ENCODE measurements at places on chromosomes 5 and 9.

DNA sequence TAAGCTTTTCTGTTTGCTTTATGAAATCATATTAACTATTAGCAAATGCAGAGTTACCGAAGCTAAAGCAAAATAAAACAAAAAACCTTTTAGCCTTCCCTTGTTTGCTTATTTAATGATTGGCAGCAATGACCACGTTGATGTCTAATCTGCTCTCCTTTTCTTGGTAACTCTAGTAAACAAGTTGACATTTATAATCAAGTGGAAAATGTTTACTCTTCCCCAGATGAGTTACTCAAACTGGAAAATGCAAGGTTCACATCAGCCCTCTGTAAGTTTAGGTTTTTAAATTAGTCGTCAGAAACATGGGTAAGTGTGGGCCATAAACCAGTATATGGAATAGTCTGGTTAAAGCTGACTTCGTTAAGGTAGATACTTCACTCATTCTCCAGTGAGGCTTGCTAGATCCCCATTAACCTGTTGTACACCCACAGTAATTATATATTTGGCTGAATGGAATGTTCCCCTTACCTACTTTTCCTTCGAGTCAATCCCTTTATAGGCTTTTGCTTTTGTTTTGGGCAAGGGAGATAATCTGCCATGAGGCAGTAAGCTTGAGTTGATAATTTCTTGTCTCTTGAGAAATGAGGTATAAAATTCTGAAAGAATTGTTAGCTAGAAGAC lies 100.9 kb downstream of the GDNF start:
- no peak for DNase-seq

GRCh38 chr9:84750152-84750865 lies 80.8 kb downstream of the NTRK2 start:
- DNase-seq = no peak

GRCh38 chr5:59328709-59329296 lies 564.7 kb downstream of the PDE4D start:
- peak; percentile 62 for DNase-seq

GRCh38 chr5:170143710-170144109 lies 38.0 kb downstream of the FOXI1 start:
- DNase-seq = no peak

GRCh38 chr5:159509002-159509660 lies 178.8 kb upstream of the IL12B start:
- no peak for DNase-seq

- no peak for DNase-seq
Observed at GRCh38 chr9:69485466-69485865, 160.5 kb downstream of the ENTREP1 start.

DNA sequence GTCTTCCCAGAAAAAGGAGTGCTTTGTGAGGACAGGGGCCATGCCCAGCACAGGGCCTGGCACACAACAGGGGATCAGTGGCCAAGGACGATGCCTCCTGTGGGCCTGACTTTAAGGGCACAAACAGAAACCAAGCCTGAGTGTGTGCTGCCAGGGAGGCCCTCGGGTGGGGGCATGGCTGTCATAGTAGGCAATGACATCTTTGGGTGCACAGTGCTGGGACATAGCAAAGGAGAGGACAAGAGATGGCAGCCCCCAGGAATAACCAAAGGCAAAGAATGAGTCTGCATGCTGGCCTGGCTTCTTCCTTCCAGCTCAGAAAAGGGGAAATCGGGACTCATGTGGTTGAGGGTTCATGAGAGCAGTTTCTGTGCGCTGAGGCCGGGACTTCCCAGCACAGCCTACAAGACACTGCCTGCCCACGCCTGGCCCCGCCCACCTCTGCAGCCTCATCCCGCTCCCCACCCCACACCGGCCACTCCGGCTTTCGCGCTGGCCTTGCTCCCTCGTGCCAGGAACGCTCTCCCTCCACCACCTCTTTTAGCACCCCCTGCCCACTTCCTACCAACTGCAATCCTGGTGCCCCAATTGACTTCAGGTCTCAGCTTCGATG lies 13.8 kb upstream of the LHX2 start:
- no peak for DNase-seq

GRCh38 chr5:168046163-168046562 lies 245.3 kb upstream of the WWC1 start:
- DNase-seq = no peak

DNA sequence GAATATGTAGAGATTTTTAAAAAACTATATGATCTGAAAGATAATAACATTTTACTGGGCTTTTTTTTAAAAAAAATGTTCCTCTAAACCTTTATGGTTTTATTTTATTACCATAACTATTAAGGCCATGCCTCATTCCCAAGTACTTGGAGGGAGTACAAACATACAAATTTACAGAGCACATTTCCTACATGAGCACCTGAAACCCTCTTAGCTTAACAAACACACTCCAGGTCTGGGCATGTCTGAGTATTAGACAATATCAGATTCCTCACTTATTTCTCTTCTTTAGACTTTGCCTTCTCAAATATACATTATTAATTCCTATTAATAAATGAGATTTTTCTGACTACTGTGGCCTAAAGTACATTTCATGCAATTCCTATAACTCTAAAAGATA lies 319.2 kb downstream of the SLCO4C1 start:
- DNase-seq = no peak

DNA sequence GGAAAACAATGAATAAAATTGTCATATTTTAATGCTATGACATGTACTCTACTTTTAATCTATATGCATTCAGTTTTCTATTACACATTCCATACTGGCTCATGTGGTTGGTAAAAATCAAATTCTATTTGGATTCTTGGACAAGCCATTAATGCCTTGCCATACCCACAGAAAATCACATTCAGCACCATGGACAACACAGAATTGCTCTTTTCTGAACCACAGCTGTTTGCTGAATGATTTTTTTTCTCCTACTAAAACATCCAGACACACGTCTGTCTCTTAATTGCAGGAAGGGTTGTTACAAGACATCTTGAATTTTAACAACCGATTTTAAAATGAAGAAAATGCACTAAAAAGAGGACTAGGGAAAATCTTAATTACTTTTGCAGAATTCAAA lies 675.6 kb downstream of the BRINP1 start:
- DNase-seq = no peak

DNA sequence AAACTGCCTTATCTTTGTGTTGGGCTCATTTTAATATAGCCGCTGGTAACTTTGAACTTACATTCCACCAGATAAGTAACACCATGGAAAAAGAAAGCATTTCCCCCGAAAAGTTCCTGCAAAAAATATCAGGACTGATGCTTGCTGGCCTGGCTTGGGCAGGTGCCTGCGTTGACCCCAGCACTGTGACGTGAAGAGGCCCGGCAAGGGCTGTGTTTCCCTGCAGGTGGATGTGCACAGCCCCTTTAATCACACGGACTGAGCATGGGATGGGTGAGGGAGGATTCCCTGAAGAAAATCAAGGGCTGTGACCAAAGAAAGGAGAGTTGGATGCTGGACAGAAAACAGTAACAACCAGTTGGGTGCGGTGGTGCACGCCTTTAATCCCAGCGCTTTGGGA lies 138.2 kb downstream of the NSG2 start:
- no peak for DNase-seq

DNA sequence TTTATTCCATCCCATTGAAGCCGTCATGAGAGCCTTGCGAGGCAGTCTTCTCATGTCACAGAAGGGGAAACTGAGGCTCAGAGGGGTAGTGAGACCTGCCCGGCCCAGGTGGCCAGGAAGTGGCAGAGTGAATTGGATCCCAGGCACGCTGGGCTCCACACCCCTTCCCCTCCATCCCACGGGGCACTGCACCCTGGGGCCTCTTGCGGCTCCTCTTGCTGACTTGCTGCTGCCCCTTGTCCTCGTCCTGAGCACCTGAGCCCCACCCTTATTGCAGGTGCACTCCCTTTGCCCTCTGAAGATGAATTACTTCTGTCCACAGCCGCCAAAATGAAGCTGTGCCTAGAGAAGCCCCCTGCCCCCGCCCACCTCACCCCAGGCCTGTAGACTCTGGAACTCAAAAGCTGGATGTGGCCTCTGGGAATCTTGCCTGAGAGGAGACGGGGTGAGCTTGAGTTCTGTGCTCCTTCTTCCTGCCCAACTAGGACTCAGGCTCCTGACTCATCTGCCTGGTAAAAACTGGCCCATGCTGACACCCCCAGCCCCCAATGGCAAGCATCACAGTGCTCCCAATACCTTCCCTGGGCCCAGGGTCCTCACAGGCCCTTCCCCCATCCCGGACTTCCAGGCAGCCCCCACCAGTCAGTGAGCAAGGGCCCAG lies 6.4 kb downstream of the NEURL1B start:
- DNase-seq = peak; percentile 34

DNA sequence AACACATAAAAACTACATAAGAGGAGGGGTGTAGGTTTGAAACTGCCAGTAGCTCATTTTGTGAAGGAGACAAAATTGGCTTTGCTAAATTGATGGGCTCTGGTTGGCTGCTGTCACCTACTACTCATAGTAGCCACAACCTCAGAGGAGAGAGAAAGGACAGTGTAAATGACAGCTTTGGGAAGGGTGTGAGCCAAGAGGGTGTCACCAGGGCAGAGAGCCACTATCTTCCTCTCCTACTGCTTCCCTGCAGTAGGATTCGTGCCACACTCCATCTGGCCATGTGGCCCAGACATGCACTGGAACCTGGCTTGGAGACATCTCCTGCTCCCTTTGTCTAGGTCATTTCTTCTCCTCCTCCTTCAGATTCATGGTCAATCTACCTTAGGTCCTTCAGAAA lies 455.9 kb downstream of the ENC1 start:
- DNase-seq = no peak

DNA sequence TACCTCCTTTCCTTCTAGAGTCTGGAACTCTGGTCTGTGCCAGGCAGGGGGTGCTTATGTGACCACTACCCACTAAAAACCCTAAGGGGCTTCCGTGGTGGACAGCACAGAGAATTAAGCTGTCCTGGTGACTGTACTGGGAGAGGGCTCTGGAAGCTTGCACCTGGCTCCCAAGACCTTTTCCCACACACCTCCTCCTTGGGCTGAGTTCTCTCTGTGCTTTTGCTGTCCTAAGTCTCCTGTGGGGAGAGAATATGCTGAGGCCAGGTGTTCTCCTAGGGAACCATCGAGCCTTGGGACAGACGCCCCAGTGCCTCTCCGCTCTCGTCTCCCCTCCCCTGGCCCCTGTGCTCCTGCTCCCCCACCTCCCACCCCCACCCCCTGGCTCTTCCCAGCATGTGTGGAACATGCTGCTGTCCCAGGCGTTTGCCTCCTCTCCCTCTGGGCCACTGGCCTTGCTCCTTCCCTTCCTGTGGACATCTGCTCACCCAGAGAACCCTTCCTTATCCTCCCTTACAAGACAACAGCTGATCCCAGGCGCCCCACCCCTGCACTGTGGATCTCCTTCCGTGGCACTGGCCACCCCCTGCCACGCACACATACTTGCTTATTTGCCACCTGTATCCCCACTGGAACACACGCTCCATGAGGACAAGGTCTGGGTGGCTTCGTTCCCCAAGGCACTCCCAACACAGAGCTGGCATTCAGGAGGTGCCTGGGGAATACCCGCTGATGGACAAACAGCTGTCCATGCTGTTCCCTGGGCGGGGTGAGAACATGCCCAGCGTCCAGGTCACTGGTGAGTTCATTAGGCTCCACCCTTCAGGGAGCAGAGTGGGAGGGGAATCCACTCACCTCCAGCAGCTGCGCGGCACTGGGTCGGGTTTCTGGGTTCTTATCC lies 83.0 kb downstream of the STK10 start:
- DNase-seq = no peak

- no peak for DNase-seq
Observed at GRCh38 chr9:76570826-76571225, 111.8 kb downstream of the GCNT1 start.

DNA sequence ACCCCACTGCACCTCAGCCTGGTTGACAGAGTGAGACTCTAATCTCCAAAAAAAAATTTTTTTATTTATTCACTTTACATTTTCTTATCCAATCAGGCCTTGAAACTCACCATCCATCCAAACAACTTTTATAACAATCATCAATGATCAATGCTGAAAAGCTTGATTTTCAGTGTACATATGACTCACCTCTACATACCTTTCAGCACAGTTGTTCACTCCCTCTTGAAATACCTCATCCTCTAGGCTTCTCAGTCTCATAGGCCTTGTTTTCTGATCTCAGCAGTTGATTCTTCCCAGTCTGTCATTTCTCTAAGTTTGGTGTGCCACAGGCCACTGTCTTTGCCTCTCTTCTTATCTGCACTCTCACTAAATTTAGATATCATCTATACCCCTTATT lies 36.2 kb downstream of the GRIN3A start:
- DNase-seq = no peak

GRCh38 chr5:67677422-67677970 lies 480.9 kb upstream of the CD180 start:
- DNase-seq = no peak

GRCh38 chr9:78303377-78304062 lies 6.6 kb downstream of the PSAT1 start:
- no peak for DNase-seq

GRCh38 chr9:5873439-5873838 lies 17.2 kb upstream of the MLANA start:
- DNase-seq = no peak

GRCh38 chr9:110146373-110146772 lies 61.6 kb downstream of the C9orf152 start:
- no peak for DNase-seq

GRCh38 chr5:96875791-96876291 lies 459 bp upstream of the ERAP2 start:
- no peak for DNase-seq

DNA sequence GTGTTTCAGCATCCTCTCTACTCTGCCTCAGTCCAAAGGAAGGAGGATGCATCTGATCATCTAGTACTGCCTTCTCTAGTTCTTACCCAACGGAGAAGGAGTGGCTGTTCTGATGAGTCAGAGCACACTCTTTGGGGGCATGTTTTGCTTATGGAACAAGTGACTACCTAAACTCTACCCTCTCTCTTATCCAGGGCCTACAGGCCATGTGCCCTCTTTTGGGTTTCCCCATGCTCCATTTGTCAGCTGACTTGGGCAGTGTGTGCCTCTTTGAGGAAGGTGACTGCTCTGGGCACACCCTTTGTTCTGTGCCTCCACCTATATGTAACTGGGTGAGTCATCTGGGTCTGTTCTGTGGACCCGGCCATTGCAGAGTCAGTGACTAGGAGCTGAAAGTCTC lies 89.6 kb upstream of the BNC2 start:
- DNase-seq = no peak

Measured in right forelimb (tissue), 1 donor.